Osteoblast (primary cell): ENCODE measurements at places on chromosomes 11 and 22. TPM values are rescaled to one million over a fixed set of nuclear protein-coding genes. Genes with fewer than 3 reads are reported as not detected.

- H3K4me3 ChIP-seq: no peak overlapping the region
- no peak for DNase-seq
- H3K27ac ChIP-seq: no peak overlapping the region
- no peaks in the 10 kb centered on the region for H3K27me3 ChIP-seq
- H3K36me3 ChIP-seq: peaks cover 13% of the 10 kb centered on the region
Measured at GRCh38 chr11:18578975-18579598, 9.4 kb downstream of the UEVLD start.

- H3K27ac ChIP-seq: no peak overlapping the region
- H3K36me3 ChIP-seq: no peaks in the 10 kb centered on the region
- H3K27me3 ChIP-seq: peaks cover 17% of the 10 kb centered on the region
- H3K4me1 ChIP-seq: peaks cover 18% of the 10 kb centered on the region
Measured at GRCh38 chr22:41367039-41367679, 14.6 kb upstream of the TEF start.

DNA sequence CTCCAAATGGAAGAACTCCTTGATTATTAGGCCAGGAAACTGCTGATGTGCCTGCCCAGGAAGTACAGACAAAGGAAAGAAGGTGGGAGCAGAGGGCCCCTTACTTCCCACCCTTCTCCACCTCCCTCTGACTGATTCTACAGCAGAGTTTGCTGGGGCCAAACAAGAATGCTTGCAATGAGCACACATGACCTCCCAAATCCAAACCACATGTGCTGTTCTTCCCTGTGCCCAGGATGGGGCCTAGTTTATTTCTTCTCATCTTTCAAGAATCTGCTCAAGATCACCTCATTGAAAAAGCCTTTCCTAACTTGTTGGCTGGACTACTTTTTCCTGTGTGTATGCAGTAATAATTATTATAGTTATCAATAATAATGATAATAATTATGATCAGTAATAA, 286.1 kb downstream of the RAB38 start:
- H3K36me3 ChIP-seq: no peaks in the 10 kb centered on the region
- H3K4me3 ChIP-seq: no peak overlapping the region
- H3K27ac ChIP-seq: no peak overlapping the region
- no peak for DNase-seq
- no peaks in the 10 kb centered on the region for H3K27me3 ChIP-seq

GRCh38 chr11:12389676-12390657, 12.6 kb downstream of the PARVA start:
- H3K4me3 ChIP-seq: no peak overlapping the region
- H3K36me3 ChIP-seq: peaks cover 15% of the 10 kb centered on the region
- no peak overlapping the region for H3K27ac ChIP-seq
- H3K4me1 ChIP-seq: peaks cover 12% of the 10 kb centered on the region
- no peak for DNase-seq

- no peaks in the 10 kb centered on the region for H3K36me3 ChIP-seq
- no peak overlapping the region for H3K4me3 ChIP-seq
- no peak overlapping the region for H3K27ac ChIP-seq
- no peaks in the 10 kb centered on the region for H3K4me1 ChIP-seq
- DNase-seq: no peak
Measured at GRCh38 chr11:109208121-109208520, 213.9 kb upstream of the C11orf87 start.

DNA sequence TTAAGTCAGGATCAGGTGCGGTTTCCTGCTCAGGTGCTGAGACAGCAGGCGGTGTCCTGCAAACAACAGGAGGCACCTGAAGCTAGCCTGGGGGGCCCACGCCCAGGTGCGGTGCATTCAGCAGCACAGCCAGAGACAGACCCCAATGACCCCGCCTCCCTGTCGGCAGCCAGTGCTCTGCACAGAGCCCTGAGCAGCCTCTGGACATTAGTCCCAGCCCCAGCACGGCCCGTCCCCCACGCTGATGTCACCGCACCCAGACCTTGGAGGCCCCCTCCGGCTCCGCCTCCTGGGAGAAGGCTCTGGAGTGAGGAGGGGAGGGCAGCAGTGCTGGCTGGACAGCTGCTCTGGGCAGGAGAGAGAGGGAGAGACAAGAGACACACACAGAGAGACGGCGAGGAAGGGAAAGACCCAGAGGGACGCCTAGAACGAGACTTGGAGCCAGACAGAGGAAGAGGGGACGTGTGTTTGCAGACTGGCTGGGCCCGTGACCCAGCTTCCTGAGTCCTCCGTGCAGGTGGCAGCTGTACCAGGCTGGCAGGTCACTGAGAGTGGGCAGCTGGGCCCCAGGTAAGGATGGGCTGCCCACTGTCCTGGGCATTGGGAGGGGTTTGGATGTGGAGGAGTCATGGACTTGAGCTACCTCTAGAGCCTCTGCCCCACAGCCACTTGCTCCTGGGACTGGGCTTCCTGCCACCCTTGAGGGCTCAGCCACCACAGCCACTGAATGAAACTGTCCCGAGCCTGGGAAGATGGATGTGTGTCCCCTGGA, at the start of gene MYO7A:
Gene MYO7A (plus strand): TSS at position 327 of the 772 bp plus-strand sequence. CDS start 2,389 bp downstream, outside the sequence.
- no peaks in the 10 kb centered on the region for H3K36me3 ChIP-seq
- H3K27ac ChIP-seq: no peak within 1 kb of the TSS
- peaks cover 11% of the 10 kb centered on the region for H3K4me1 ChIP-seq
- H3K27me3 ChIP-seq: no peaks in the 10 kb centered on the region

DNA sequence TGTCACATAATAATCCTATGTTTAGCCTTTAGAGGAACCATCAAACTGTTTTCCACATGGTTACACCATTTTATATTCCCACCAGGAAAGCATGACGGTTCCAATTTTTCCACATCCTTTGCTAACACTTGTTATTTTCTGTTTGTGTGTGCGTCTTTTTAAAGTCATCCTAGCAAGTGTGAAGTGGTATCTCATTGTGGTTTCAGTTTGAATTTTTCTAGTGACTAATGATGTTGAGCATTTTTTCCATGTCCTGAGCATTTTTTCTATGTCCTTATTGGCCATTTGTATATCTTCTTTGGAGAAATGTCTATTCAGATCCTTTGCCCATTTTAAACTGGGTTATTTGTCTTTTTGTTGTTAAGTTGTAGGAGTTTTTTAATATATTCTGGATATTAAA, 53.7 kb upstream of the DEPDC7 start:
- H3K36me3 ChIP-seq: peaks cover 31% of the 10 kb centered on the region
- H3K4me1 ChIP-seq: no peaks in the 10 kb centered on the region
- H3K27me3 ChIP-seq: no peaks in the 10 kb centered on the region
- no peak for DNase-seq
- H3K4me3 ChIP-seq: no peak overlapping the region
- no peak overlapping the region for H3K27ac ChIP-seq

GRCh38 chr11:105910095-105910715, 111.8 kb downstream of the MSANTD4 start:
- H3K27ac ChIP-seq: no peak overlapping the region
- H3K27me3 ChIP-seq: no peaks in the 10 kb centered on the region
- H3K4me3 ChIP-seq: no peak overlapping the region
- no peak for DNase-seq

DNA sequence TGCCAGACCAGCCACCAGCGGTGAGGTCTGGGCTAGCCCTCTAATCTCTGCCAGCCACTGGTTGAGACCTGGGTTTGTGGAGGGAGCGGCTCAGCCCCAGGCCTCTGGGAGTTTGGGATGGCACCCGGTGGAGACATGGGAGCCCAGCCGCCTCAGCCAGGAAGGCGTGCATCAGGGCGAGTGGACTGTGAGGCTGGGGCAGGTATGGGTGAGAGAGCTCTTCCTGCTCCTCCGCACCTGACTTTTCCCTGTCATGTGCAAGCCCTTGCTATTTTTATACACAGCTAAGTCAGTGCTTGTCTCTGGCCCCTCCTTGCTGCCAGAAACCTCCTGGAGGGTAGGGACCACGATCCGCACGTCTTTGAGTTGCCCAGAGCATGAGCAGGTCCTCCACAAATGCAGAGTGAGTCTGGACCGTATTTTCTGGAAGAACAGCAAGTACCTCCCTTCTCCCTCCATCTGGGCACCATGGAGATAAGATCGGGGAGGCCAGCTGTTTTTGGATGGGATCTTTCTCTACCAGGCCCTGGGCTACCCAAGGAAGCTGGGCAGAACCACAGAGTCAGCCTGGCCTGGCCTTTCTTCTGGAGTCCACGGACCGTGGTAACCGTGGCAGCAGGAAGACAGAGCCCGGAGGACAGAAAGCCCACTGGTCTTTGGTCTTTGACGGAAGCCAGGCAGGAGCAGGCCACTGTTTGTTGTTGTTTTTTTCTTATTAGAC, 53.3 kb downstream of the IGLL1 start:
- no peaks in the 10 kb centered on the region for H3K36me3 ChIP-seq
- H3K4me3 ChIP-seq: no peak overlapping the region
- peaks cover 3% of the 10 kb centered on the region for H3K4me1 ChIP-seq
- no peaks in the 10 kb centered on the region for H3K27me3 ChIP-seq

Gene C11orf86
- total RNA-seq: not detected in 2 replicates

Gene SPDYC
- not detected in 2 replicates for total RNA-seq

Gene TRPM5
- total RNA-seq: under 0.01 TPM in 1 of 2 replicates, not detected in the other
